Peyer's patch (tissue), 4 donors: ENCODE measurements at places on chromosomes 7 and 10. TPM values are rescaled to one million over a fixed set of nuclear protein-coding genes. Genes with fewer than 3 reads are reported as not detected.

Gene OPALIN
- not detected for total RNA-seq

Gene ATP6V0E2
- total RNA-seq, result 17.8 TPM

Gene RTKN2
- 1.5 TPM for total RNA-seq

Gene PRLHR
- total RNA-seq, result not detected

Gene GRID2IP
- total RNA-seq, result 0.88 TPM

Gene NANOS1
- 0.13 TPM for total RNA-seq

DNA sequence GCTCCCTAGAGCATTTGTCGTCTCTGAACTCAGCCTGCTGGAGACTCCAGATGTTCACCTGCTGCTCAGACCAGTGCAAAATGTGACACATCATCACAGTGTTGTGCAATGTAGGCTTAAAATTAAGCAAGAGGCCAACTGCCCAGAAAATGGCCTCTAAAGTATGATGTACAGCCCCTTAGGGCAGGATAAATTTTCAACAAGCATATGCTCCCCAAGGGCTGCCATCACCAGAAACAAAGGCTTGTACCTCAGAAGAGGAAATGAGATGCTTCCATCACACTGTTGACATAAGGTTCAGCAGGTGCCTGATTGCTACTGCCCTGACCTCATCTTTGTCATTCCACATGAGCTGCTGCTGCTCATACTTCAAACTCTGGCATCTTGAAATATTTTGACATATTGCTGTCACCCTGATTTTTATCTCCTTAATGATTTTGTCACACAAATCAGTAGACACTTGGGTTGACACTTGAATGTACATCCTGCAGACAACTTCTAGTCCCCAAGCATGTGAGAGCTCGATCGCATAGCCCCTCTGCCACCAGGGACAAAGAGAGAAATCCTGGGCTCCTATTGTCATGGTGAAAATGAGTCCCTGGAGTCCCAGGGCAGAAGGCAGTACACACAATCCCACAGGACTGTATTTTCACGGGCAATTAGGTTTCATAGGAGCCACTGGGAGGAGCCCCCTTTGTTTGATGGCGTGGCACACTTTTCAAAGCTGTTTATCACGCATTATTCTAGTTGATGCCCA is 219.7 kb upstream of the STK17A start:
- no peak for DNase-seq

GRCh38 chr7:111264981-111265380 is 174.1 kb downstream of the LRRN3 start:
- DNase-seq, result no peak

GRCh38 chr7:141641876-141642275 is 60.1 kb downstream of the DENND11 start:
- no peak for DNase-seq

DNA sequence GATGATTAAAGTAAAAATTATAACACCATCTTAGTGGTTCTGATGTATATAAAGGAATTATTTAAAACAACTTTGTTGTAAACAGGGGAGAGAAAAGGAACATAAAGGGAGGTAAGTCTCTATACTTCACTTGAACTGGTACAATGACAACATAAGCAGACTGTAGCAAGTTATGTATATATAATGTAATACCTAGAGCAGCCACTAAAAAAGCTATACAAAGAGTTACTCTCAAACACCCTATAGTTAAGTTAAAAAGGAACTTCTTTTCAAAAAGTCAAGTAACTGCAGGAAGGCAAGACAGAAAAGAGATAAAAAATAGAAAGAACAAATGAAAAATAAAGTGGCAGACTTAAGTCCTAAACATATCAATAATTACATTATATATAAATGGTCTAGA is 82.3 kb downstream of the ZNF503 start:
- no peak for DNase-seq

- DNase-seq, result no peak
Measured at GRCh38 chr7:91149341-91150246, 114.6 kb upstream of the FZD1 start.

GRCh38 chr7:45574669-45575500 is 717 bp downstream of the ADCY1 start:
- no peak for DNase-seq

- no peak for DNase-seq
Measured at GRCh38 chr7:95250571-95250970, 73.8 kb downstream of the PON1 start.

DNA sequence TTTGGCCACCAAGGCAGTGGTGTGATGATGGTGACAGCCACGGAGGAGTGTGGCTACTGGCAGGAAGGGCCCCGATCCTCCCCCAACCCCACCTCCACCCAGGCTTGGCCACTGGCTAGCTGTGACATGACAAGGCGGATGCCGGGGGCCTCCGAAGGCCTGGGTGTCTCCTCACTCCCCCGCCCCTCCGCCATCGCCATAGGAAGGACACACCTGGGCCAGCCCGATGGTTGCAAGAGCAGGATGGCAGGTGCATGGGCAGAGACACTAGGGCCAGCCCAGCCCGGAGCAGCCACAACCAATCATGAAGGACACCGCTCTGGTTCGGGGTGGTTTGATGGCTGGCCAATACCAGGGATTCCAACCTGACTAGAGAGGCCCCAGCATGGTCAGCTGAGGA is 81.0 kb downstream of the PTPRN2 start:
- DNase-seq, result no peak

GRCh38 chr7:99791021-99791420 is 7.0 kb upstream of the CYP3A4 start:
- no peak for DNase-seq

- no peak for DNase-seq
Measured at GRCh38 chr7:8435590-8436545, 2.5 kb downstream of the NXPH1 start.

DNA sequence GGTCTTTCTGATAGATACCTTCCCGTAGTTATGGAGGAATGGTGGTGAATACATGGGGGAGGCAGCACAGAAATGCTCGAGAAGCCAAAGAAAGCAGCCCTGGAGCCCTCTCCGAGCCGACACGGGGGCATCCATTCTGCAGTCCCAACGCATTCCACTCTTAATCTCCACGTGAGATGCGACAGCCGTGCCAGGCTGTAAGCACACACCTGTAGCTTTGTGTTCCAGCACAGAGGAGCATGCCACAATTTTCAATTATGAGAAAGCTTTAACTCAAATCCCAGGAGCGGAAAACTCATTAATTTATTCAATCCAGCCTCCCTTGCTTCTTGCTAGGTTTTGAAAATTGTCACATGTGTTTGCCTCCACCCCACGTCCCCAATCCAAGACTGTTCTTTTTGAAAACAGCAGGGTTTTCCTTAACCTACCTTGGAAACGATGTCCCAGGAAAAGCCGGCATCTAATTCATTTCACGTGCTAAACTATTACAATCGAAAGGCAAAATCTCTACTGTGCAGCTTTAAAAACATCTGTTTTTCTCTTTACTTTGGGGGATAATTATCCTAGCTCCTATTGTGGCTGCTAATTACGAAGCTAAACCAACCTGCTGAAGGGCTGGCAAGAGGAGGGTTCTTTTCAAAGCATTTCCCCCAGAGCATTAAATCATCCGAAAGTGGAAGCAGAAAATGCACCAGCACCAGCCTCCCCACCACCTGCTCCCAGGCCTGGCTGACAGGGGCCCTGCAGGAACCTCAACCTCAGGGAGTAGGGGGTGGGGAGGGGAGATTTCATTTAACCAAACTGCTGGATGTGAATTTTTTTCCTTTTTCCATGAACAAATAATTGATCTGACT is 56.0 kb upstream of the CHST15 start:
- peak; percentile 48 for DNase-seq

- no peak for DNase-seq
Measured at GRCh38 chr7:26097837-26098668, 53.9 kb upstream of the NFE2L3 start.

DNA sequence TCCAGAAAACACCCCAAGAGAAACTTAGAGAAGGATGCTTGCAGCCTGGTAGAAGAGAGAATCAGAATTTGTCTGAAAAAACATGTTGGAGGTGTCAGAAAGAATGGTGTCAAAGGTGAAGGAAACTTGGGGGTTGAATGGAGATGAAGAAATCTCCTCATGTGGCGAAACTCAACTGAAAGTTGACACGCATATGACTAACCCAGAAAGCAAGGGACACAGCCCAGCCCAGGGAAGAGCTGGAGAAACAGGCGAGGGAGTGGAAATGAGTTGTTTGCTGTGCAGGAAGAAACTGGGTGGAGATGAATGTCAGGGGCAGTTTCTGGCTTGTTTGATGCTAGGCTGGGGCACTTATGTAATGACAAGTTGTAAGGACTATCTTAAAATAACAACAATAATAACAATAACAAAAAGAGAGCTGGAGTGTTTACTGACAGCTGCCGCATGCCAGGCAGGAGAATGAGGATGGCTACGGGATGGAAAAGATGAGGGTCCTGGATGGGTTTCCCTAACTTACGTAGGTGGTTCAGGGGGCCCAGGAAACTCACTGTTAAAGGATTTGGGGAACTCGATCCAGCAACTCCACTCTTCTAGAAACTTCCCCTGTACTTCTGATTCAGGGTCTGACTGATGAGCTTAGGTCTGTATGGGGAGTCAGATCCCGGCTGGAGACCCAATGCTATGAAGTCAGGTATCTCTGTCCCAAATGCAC is 57.4 kb downstream of the MAP3K8 start:
- DNase-seq, result no peak
